ENCODE measurements at places on chromosomes 3 and 15.

- no peak for DNase-seq
Measured at GRCh38 chr3:77380136-77380535, 340.2 kb downstream of the ROBO2 start.

- no peak for DNase-seq
Measured at GRCh38 chr15:83305704-83306291, 21.3 kb upstream of the BNC1 start.

GRCh38 chr15:70047386-70048197 lies 50.1 kb downstream of the TLE3 start:
- DNase-seq, result no peak

- no peak for DNase-seq
Measured at GRCh38 chr3:190003068-190003467, 117.6 kb downstream of the P3H2 start.

- no peak for DNase-seq
Measured at GRCh38 chr3:179473565-179473964, 22.3 kb upstream of the GNB4 start.

GRCh38 chr3:39103791-39104552 lies 3.5 kb downstream of the GORASP1 start:
- DNase-seq, result no peak

- no peak for DNase-seq
Measured at GRCh38 chr3:71271596-71271995, 311.9 kb downstream of the FOXP1 start.

- no peak for DNase-seq
Measured at GRCh38 chr3:11452885-11453847, 181.0 kb downstream of the ATG7 start.
